ENCODE measurements at places on chromosomes 1 and 21. TPM values are rescaled to one million over a fixed set of nuclear protein-coding genes. Genes with fewer than 3 reads are reported as not detected.

DNA sequence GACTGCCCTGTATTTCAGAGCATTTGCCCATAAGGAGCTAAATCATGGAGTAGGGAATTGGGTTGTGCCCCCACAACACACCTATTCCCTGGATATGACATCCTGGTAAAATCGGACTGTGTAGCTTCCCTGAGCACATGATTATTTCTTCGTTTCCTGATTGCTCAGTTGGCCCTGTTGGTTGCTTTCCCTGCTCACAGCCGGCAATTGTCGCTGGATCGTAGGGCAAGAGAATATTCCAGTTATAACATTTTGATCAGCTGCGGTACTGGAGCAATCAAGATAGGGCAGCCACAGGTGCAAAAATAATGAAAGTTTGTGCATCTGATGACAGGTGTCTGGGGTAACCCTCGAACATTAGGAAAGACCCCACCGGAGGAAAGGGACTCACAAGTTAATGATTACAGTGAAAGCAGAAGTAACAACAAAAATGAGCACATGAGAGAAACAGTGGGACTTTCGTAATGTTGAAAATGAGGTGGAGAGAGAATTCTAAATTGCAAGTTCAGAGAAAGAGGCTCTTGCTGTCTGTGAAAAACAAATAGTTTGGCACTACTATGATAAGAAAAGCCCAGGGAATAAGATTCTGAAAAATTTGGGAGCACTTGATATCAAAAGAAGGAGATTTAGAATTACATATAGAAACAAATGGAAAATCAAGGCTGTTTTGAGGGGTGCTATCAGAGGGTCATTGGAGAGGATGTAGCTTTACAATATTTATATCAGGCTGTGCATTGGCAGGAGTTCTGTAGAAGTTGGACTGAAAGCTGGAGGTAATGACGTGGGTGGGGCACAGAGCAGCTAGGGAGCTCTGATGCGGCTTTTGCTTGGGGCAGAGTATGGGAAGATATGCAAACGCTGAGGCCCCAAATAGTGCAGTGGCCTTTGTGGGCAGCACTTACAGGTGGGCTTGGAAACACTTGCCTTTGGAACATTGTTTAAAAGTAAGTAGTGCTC, at the start of gene MAB21L3:
Gene MAB21L3 (plus strand): TSS at position 833 of the 957 bp plus-strand sequence. CDS start 1,217 bp downstream, outside the sequence.
- no peak for DNase-seq

Gene RERE
- 120 TPM for total RNA-seq

Gene E2F2
- 0.29 TPM for total RNA-seq

DNA sequence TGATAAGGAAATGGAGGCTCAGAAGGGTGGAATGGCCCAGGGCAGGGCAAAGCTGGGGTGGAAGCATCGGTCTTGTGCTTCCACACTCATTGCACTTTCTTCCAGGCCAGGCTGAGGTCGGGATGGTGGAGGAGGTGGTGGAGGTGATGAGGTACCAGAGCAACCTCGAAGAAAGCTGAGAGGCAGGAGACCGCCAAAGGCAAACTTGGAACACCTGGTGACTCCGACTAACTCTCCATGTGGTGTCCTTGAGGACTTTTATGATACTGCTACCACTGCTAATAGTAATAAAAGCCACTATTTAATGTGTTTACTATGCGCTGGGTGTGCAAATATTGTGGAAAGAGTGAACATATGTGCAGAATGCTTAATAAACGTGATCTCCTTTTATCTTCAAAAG, 16.9 kb upstream of the BTG2 start:
- DNase-seq, result no peak

- no peak for DNase-seq
These were observed 499 bp upstream of the TRAF5 start for GRCh38 chr1:211326140-211326527.

Data from mesenteric fat pad (tissue), 1 donor.